Epithelial cell of proximal tubule (primary cell): ENCODE measurements at places on chromosomes 16 and 17. TPM values are rescaled to one million over a fixed set of nuclear protein-coding genes. Genes with fewer than 3 reads are reported as not detected.

RNF157 gene
- total RNA-seq, result 5.0 and 10.0 TPM in 2 replicates

GRCh38 chr16:61936522-61936921, 99.7 kb downstream of the CDH8 start:
- DNase-seq, result no peak

DNA sequence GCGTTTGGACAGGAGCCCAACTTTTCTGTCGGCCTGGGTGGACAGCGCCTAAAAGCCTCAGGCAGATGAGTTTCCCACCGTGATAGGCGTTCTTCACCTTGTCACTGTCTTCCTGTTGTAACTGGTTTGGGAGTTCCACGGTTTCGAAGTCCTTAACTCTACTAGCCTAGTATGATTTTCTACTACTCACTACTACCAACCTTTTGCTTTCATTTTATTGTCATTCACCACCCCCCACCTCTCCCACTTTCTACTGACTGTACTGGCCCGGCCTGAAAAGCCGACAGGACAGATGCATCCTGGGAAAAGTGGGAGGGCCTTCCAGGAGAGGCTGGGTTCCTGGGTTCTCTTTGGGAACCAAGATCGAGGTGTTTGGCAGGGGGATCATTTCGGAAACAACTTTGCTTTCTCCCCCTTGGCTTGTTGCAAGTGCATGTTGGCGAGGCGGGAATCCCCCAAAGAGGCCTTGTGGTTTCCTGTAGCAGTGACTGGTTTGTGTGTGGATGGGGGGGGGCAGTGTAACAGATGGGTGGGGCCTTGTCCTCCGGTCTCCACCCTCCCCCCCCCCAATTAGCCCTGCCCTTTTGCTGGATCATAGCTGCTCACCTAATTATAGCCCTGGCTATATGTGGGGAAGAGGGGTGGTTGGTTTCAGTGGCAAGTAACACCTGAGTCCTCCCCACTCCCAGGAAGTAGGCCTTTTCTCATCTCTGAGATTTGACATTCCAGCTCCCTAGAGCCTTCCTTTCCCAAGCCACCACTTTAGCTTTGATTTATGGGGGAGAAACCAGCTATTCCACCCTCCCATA, 1.4 kb downstream of the EIF5A start:
- DNase-seq, result no peak

DNA sequence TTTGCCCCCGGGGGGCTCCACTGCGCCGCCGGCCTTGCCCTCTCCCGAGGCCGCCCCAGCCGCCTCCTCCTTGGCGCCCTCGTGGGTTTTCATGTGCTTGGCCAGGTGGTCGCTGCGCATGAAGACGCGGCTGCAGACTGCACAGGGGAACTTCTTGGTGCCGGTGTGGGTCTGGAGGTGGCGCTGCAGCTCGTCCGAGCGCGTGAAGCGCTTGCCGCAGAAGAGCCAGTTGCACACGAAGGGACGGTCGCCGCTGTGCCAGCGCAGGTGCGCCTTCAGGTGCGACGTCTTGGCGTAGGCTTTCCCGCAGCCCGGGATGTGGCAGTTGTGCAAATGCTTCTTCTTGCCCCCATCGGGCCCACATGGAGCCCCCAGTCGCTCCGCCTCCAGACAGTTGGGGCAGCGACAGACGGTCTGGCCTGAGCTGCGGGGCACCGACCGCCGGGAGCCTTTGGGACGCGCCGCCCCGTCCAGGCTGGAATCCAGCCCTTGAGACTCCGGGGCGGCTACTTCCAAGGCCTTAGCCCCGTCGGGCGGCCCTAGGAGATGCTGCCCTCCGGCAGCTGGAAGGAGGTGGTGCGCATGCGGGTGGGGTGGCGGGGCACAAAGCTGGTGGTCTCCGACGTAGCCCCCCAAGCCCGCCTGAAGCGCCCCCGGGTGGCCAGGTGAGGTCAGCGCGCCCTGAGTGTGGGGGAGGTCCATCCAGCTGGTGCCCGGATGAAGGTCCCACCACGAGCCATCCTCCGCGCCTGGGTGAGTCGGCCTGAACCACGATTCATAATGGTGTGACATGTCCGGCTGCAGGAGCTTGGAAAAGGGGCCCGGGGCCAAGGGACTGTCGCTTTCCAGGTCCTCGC, 3.4 kb downstream of the SP6 start:
- no peak for DNase-seq

C17orf100 gene
- total RNA-seq, result 0.22 and 1.2 TPM in 2 replicates

- DNase-seq, result no peak
These were observed 4.7 kb downstream of the CDIPT start for GRCh38 chr16:29858149-29858849.

KLHL11 gene
- 12.3 and 13.8 TPM in 2 replicates for total RNA-seq

MYOCD gene
- total RNA-seq, result 0.36 and 2.2 TPM in 2 replicates

DNA sequence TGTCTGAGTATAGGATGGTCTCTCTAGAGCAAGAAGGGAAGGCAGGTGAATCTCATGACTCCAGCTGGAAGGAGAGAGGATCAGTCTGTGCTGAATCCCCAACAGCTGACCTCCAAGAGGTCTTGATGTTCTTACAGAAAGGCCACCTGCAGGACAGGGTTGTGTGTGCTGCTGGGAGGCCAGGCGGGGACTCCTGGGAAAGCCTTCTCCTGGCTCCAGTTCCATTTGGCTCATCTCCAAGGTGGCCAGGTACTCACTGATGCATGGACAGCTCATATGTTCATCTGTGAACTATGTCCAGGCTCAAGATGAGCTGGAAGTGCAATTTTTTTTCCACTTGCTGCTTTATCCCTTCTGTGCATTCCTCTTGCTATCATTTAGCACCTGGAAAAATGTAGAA, 730.2 kb upstream of the RBFOX1 start:
- DNase-seq, result no peak

MYH8 gene
- not detected in 2 replicates for total RNA-seq

DNA sequence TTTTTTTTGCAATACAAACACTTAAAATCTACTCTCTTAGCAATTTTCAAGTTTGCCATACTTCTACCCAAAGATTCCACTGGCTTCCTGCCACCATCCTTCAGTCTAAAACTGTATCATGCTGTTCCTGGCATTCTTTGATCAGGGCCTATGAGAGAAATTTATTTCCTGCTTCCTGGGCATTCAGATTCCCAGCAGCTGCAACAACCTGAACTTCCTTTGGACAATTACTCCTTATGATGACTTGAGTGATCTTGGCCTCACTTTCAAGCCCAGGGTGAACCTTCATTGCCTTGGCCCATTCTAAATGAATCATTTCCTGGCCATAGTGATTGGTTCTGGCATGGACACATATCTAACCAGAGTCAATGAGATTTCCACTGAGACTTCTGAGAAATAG, 18.0 kb upstream of the MON1B start:
- DNase-seq, result no peak

DNA sequence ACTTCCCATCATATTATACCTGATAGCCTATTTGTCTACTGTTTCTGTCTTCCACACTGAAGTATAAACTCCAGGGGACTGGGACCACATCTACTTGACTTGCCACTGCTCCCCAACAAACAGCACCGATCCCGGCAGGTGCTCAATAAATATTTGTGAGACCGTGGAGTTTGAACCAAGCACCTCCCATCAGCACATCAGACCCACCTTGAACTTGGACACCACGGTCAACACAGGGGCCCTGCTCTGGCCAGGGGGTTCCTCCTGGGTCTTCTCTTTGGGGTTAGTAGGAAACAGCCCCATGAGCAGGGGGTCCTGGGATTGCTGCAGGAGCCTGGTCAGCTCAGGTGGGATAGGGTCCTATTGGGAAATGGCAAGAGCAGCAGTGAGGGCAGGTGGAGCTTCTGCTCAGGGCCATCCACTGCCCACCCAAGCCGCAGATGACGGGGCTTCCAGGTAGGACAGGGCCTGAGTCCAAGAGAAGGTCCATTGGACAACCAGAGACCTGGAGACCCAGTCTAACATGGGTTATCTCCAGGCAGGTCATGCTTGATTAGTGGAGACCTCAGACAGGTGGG, 19.9 kb downstream of the ZNHIT3 start:
- DNase-seq, result no peak

KREMEN2 gene
- 0.72 and 4.2 TPM in 2 replicates for total RNA-seq

DLX3 gene
- not detected in 2 replicates for total RNA-seq

DNA sequence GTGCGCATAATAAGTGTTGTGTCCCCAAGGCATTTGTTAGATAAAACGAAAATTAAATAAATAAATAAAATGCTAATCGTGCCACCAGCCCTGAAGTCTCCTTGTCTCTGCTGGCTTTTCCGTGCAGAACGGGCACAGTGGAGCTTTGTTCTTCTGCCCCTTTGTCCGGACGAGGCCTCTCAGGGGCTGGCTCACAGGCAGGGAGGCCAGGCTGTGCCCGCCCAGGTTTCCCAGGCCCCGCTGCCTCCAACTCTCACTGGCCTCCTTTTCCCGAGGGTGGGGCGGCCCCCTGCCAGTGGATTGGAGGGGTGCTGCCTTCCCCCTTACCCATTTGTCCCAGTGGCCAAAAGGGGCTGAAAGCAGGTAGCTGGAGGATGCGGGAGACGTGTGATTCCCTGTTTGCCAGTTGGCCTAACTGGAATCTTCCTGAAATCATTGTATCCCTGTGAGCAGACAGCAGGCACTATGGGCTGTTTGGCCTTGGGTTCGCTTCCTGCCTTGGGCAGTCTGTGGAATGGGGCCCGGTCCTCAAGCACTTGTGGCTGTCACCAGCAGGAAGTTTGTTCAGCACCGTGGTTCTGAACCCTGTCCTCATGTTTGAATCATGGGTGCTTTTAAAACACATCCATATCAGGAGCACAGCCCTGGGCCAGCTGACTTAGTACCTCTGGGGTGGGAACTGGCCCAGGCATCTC, 64.4 kb downstream of the KSR1 start:
- DNase-seq, result no peak

GRCh38 chr17:45573924-45574770, 83.6 kb upstream of the PLEKHM1 start:
- DNase-seq, result no peak

IL34 gene
- 0.86 TPM in 1 of 2 replicates, not detected in the other for total RNA-seq

DNA sequence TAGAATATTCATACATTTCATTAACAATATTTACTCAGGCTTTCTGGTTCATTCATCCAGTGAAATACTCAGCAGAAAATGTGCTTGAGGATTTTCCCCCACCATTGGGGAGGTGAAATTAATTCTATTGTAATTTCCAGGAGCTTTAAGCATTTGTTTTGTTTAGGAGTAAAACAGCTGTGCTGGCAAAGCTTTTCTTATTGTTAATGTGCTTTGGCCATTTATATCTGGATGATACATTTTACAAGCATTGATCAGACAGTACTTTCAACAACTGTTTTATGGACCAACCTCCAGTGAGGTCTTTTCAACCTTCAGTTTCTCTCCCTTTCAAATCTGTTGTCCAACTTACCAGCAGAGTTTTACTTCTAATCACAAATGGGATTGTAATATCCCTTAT, 672.4 kb downstream of the CDH11 start:
- no peak for DNase-seq

DNA sequence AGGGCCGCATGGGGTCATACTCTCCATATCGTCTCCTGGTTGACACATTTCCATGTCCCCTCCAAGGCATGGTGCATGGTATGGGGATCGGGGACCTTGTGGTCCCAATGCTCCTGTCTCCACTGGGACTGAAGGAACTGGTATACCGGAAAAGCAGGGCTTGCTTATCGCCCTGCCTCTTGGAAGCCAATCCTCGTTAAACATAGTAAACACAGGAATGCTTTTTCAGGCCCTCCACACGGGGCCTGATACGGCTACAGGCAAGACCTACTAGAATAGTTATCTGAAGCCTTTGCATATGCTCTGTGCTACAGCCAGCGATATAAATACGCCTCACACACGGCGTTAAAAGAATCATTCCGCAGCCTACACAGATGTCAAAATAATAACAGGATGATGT, 159.5 kb downstream of the SHISA9 start:
- DNase-seq, result no peak

UTS2R gene
- not detected in 2 replicates for total RNA-seq

- no peak for DNase-seq
These were observed 45.8 kb upstream of the HELZ start for GRCh38 chr17:67290711-67291291.

CES5A gene
- total RNA-seq, result not detected in 2 replicates
